PC-9 (cell line): ENCODE measurements at places on chromosomes 5 and 9.

GRCh38 chr5:115770466-115770865 is 46.0 kb downstream of the CDO1 start:
- DNase-seq: no peak

DNA sequence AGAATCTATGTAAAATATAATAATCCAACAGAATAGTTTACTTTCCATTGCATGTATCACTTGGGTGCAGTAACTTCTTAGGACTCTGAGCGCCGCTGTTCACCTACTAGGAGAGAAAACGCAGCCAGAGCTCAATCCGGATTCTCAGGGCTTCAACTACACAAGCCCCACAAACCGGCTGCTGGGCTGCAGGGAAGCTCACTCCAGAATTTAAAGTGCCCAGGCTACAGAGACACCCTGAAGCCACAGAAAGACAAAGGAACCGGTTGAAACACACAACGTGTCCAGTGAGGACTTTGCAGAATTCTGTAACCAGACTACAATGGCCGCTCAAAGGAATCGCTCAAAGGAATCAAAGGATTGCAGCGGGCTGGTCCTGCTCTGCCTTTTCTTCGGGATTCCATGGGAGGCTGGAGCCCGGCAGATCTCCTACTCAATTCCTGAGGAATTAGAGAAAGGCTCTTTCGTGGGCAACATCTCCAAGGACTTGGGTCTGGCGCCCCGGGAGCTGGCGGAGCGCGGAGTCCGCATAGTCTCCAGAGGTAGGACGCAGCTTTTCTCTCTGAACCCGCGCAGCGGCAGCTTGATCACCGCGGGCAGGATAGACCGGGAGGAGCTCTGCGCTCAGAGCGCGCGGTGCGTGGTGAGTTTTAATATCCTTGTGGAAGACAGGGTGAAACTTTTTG is at the start of gene PCDHGA10:
Gene PCDHGA10 (plus strand): TSS at position 134 of the 686 bp plus-strand sequence. CDS start 189 bp downstream, at position 323.
- peak; percentile 58 for DNase-seq

DNA sequence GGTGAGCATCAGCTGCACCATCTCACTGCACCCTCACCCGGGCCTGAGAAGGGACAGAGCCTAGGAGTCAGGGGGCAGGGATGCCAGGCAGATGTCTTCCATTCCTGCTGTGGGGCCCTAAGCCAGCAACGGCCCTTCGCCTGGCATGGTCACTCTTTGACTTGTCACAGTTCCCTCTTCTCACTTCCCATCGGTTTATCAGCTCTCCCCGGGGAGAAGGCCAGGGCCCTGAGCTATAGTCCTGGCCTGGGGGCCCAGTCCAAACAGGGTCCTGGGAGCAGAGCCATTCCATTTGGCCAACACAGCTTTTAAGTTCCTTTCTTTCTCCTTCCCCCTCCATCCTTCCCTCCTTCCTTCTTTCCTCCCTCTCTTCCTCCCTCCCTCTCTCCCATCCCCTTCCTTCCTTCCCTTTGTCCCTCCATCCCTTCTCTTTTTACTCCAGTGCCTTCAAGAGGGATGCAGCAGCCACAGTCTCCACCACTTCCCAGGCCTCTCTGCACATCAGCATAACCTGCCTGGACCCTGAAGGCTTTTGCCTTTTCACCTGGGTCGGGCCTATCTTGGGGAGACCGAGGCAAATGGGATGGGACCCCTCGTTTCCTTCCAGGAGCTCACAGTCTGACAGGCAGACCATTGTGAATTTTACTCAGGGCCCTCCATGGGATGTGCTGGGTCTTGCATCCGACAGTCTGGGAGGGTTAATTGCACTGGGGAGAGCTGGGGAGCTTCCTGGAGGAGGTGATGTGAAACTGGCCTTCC is 4.2 kb downstream of the COL5A1 start:
- no peak for DNase-seq

GRCh38 chr5:39498278-39498952 is 73.6 kb upstream of the DAB2 start:
- DNase-seq: no peak

DNA sequence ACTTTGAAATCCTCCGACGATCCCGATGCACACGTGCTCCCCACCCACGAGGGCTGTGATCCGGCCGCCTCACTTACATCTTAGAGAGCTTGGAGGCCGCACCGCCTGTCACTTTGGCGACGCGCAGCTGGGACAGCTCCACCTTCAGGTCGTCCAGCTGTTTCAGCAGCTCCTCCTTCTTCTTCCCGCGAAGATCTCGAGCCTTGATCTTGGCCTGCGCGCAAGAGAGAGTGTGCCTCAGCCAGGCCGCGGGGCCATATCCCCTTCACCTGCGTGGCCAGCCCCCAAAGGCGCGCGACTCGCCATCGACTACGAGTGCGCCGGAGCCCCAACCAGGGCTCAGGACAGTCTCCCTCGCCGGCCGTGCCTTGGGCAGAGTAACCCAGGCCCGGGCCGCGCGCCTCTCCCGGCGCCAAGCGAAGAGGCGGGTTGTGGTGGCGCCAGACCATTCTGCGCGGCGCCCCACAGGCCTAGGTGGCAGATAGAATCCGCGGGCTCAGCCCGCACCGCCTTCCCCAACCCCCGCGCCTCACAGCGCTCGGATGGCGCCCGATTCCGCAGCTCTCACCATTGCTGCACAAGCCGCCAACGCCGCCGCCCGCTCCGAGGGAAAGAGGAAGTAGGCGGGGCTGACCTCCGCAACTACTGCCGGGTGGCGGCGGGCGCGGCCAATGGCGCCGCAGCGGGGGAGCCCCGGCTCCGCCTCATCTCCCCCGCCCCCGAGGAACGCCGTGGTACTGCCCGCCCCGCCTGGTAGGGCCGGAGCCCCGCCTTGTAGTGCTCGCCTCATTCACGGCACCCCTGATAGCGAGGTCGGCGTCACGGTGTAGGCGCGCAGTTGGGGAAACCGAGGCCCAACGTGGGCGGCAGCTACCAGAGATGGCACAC is at the start of the genes ARPC5L and RPL35:
Gene ARPC5L (plus strand): TSS at position 789 of the 888 bp plus-strand sequence. CDS start 7,161 bp downstream, outside the sequence.
Gene RPL35 (minus strand): TSS at position 616 of the 888 bp plus-strand sequence. CDS start 45 bp downstream, at position 571.
- DNase-seq: peak; percentile 96
